GM12892 (cell line): ENCODE measurements at places on chromosomes 4 and X.
A peak's percentile ranks its signal among the peaks of the same experiment; 100 is the strongest.

GRCh38 chrX:131677655-131678628 is 134.1 kb downstream of the OR13H1 start:
- peak; percentile 62 for DNase-seq

GRCh38 chr4:184066584-184067300 is 150.9 kb downstream of the ENPP6 start:
- DNase-seq, result no peak

DNA sequence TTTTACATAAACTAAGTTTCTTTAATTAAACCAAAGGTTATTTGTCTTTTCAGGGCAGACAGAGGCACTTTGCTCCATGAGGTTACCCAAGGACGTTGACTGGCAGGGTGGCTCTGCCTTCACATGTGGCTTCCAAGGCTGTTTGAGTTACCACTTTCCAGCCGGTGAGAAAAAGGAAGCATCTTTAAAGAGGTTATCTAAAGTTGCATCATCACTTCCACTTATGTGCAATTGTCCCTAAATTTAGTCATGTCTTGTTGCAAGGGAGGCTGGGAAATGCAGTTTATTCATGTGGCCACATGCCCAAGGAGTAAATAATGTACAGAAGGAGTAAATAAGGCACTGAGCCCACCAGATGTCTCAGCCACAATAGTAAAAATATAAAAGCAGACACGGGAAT is 29.0 kb upstream of the RAP1GDS1 start:
- no peak for DNase-seq

GRCh38 chr4:54540931-54541330 is 116.8 kb upstream of the KIT start:
- no peak for DNase-seq

DNA sequence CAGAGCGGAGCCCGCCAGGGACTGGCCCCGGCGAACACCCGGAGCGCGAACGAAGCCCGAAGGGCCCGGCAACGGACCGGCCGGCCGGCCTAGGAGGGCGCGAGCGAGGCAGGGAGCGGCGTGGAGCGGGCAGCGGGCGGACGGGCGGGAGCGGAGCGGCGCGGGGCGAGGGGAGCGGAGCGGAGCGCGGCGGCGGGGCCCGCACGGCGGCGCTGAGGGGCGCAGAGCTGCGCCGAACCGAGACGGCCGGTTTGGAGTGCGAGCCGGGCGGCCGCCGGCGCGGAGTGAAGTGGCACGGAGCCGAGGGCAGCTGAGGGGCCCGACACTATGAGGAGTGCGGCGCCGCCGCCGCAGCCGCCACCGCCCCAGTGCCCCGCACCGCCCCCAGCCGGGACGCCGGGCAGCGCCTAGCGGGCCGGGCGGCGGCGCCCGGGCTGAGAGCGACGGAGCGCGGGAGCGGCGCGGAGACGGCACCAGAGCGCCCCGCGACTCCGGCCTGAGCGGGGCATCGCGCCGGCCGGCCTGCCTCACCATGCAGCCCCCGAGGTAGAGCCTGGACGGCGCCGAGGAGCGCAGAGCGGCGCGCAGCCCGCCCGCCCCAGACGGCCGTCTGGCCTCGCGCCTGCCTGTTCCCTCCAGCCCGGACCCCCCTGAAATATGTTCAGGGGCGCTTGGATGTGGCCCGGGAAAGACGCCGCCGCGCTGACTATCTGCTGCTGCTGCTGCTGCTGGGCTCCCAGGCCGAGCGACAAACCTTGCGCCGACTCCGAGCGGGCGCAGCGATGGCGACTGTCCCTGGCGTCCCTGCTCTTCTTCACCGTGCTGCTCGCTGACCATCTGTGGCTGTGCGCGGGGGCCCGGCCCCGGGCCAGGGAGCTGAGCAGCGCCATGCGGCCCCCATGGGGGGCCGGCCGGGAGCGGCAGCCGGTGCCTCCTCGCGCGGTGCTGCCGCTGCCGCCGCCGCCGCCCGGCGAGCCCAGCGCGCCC is 793 bp downstream of the NALF2 start:
- no peak for DNase-seq
